ENCODE measurements at places on chromosomes 6 and 20.

GRCh38 chr6:99334526-99335127, 14.8 kb downstream of the FAXC start:
- no peak for DNase-seq

- DNase-seq: no peak
Measured at GRCh38 chr6:48881551-48881950, 581.5 kb downstream of the MMUT start.

- DNase-seq: no peak
Measured at GRCh38 chr6:151089978-151090377, 149.8 kb upstream of the AKAP12 start.

DNA sequence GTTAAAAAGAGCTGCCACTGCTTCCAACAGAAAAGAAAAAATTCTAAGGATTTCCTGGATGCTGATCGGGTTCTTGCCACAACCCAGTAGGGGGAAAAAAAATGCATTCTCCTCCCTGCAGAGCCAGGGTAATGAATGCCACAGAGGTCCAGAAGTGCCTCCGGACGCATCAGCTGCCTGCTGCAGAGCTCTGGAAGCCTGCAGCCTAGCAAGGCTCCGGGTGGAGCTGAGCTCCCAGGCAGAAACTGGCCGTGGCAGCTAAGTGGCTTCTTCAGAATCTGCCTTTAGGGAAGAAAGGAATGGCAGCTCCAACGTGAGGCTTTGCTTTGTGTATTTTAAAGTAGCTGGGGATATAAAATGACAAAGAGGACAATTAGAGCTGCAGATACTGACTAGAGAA, 155.0 kb downstream of the CFAP61 start:
- no peak for DNase-seq

- no peak for DNase-seq
Measured at GRCh38 chr20:11355345-11355744, 562.3 kb upstream of the BTBD3 start.
